Hypothalamus (tissue), 51 donors: ENCODE measurements at places on chromosomes 12 and 14.

- no peak for DNase-seq
These were observed 102.7 kb upstream of the USP44 start for GRCh38 chr12:95653771-95654546.

GRCh38 chr12:98916106-98916505 is 271.0 kb downstream of the APAF1 start:
- DNase-seq, result no peak

DNA sequence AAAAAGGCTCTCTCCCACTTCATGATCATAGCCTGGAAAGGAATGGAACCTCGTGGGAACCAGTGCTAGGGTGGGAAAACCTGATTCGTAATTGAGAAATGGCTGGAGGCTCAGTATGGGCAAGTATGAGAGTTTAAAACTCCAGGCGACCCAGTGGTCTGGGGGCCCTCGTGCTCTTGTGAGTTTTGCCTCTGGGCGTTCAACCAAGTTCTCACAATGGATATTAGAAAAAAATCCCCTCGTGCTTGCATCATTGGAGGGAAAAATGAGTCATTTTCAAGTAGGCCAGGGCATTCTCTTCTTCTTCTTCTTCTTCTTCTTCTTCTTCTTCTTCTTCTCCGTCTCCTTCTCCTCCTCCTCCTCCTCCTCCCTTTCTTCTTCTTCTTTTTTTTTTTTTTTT is 39.0 kb downstream of the GPR68 start:
- DNase-seq, result no peak

DNA sequence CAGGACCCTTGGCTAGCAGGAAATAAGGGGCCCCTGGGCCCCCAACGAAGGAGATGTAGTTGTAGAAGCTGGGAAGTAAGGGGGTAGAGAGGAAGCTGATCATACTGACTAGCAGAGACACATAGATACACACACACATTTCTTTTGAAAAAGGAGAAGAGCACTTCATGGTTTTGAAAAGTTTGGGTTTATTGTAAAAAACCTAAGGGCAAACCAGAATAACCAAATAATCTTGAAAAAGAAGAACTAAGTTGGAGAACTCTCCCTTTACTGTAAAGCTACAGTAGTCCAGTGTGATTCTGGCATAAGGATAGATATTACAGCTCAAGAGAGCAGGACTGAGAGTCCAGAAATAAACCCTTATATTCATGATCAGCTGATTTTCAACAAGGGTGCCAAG is 5.8 kb upstream of the HCAR3 start:
- no peak for DNase-seq

DNA sequence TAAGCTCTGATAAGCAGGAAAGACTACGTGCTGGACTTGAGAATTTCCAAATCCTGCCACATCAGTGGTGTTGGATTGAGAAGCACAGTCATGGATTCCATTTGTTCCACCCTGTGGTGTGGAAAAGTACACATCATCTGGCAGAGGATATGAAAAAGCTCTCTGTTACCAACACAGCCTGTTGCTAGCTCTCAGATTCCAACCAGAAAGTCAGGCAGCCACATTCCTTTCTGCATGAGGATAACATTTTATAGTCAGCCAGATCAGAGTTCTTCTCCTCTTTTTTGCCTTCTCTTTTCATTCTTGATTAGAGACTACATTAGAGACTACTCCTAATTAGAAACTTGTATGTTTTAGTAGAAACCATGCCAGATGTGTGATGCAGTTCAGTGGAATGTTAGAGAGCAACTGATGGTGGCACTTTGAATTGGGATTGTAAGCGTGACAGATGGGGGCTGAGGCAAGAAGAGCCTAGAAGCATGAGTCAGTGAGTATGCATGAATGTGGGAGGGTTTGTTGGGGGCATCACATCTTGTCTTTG is 61.2 kb upstream of the STXBP6 start:
- DNase-seq, result no peak

GRCh38 chr12:100044266-100044665 is 59.5 kb upstream of the ANKS1B start:
- no peak for DNase-seq

DNA sequence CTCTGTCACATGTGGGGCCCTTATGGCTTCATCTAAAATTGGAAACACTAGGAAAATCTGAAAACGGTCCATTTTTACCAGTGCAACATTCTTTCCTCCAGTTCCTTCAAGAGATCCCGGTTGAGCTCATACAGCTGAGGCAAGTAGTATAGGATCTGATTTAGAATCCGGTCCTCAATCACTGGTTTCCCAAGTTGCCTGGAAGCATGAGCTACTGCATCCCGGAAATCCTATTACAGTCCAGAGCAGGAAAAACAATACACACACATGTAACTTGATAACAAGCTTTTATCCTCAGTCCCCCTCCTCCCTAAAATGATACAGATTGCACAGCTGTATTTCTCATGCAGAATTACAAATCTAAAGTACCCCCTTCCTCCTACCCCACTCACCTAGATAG is 67.9 kb upstream of the NR2C1 start:
- no peak for DNase-seq

DNA sequence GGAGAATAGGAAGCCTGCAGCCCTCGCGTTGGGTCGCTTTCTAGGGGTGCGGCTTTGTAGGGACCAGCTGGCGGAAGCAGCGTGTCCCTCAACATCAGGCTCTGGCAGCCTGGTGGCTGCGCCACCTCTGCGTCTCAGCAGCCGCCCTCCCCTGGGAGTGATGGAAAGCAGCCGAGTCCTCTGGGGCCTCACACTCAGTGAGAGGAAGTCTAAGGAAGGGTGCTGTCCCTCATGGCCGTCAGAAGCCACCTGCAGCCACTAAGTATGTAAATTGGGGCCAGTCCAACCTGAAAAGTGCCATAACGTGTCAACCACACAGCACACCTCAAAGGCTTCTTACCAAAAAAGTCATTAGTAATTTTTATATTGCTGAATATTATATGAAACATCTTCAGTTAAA is 80.3 kb downstream of the WDR20 start:
- no peak for DNase-seq

DNA sequence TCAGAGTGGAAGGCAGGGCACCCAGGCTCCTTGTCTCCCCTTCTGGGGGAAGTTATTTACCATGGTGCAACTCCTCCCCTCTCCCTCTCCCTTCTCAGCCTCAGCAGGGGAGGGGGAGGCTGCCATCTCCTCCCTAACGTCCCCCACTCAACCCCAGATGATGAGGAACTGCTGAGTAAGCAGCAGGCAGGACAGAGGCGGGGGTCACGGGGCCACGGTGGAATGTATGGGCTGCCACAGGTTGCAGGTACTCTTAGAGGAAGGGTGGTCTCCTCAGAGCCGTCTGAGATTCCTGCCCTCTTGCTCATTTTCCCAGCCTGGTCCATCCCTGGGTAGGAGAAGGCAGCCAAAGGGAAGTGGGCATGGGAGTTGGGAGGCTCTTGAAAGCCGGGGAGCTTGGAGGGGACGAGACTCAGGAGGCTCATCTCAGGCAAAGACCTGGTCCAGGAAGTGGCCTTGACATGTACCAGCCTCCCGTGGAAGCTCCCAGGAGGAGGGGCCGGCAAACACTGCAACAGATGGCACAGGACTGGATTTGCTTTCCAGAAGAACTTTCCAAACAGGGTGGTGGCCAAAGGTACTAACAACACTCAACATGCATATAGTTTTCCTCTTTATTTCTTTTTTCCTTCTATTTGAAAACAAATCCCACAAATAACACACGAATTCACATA is 19.0 kb downstream of the RIN3 start:
- no peak for DNase-seq

DNA sequence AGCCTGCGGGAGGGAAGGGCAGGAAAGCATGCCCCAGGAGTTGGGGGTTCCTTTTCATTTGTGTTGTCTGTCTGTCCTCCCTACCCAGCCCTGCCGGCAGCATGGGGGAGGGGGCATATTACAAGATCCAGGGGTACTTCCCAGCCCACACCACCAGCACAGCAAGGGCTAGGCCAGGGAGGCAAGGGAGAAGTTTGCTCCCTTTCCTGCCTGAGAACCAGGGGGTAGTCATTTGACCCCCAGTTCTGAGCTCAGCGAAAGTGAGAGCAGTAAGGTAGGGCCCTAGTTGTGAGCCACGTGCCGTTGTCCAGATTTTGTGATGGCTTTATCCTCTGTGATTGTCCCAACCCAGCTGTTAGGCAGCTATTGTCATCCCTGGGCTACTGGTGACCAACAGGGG is 364.7 kb downstream of the BCL11B start:
- no peak for DNase-seq

DNA sequence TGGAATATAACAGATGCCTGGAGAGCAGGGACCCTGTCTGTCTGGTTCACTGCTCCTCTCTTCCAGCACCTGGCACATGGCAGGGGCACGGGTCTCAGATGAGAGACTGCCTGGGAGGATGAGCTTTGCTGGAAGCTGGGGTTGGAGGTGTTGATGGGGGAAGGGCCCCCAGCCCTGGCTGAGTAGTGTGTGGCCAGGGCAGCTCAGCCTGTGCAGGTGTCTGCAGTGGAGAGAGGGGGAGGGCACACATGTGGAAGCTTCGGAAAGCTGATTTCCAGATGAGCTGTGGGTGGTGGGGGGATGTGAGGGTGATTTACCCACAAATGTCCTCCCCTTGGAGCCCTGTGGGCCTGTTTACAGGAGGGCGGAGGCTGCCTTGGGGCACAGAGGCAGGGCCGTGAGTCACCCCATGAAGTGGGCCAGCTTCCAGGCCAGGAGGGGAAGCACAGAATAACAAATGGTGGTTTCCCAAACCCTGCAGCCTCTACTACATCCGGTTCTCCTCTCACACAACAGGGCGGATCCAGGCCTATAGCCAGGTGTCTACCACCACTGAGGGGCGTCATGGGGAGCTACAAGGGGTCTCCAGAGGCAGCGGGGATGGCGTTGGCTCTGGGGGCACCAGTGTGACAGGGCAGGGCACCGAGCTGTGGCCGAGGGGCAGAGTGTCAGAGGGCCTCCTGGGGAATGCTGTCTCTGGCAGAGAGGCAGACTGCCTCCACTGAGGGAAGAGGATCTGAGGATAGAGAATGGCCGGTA is 11.0 kb downstream of the KRT7 start:
- no peak for DNase-seq

GRCh38 chr14:59961518-59962062 is 41.6 kb downstream of the LRRC9 start:
- no peak for DNase-seq

GRCh38 chr14:26622611-26623010 is 24.8 kb upstream of the NOVA1 start:
- no peak for DNase-seq

- no peak for DNase-seq
These were observed 39.8 kb downstream of the DACT1 start for GRCh38 chr14:58677517-58677916.

- no peak for DNase-seq
These were observed 16.7 kb downstream of the NT5DC3 start for GRCh38 chr12:103824290-103824689.

DNA sequence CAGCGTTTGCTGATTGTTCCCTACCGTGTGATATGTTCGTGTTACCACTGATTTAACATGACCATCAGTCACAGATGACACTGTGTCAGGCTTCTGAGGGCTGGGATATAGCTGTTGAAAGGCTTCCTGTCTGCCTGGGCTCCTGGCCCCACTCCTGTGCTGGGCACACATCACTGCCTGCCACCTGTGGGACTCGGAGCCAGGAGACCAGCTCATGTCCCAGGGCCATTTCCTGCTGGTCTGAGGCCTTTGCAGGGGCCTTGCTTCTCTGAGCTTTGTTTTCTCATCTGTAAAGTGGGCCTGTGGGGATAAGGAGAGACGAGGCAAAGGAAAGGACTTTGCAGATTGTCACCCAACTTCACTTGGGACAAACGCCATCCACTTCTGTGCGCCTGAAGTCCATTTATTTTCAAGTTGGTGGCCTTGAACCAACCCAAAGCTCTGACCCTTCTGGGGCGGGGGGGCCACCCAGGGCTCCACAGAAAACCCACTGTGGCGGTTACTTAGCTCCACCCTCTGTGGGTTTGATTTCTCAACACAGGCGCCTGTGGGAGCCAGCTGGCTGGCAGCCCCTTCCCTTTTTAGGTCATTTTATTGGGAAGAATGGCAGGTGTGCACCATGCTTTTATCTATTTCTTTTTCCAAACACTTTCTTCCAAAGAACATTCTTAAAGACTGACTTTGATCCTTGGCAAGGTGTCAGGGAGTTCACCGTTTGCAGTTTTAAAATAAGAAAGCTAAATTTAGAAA is 54.1 kb downstream of the BEGAIN start:
- DNase-seq, result no peak

GRCh38 chr12:98752726-98753125 is 107.6 kb downstream of the APAF1 start:
- no peak for DNase-seq

GRCh38 chr14:31949709-31950108 is 127.4 kb upstream of the ARHGAP5 start:
- DNase-seq, result no peak

DNA sequence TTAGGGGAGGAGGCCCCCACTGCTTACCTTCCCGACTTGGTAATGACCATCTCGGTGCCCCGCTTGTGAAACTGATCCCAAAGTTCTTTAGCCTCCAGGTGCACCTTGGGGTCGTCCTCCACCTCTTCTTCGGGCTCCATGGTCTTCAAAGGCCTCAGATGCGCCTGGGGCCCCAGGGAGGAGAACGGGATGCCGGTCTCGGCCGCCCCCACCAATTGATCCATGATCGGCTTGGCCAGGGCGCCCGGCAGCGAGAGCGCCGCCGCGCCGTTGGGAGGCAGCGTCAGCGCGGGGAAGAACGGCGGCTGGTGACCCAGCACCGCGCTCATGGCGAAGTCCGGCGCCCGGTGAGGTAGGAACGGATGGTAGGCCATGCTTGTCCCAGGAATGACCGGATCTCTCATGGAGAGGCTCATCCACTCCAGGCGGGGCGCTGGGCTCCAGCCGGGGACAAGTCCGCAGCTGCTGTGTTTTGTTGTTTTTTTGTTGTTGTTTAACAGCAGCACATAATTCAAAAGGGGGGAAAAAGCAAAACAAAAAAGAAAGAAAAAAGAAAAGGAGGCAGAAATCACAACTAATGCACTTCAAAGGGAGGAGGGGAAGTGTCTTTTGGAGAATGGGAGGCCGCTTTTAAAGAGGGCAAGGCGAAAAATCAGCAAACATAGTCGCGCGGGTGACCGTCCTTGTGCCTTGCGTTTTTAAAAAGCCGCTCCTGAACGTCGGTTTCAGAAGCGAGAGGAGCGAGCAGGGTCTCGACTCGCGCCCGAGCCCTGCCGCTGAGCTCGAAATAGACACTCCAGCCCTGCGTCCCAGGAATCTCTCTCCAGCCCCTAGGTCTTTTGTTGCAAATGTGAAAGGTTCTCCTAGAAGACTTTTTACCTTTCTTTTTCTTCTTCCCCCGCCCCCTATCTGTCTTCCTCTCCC is 928 bp downstream of the TBX3 start:
- no peak for DNase-seq

- no peak for DNase-seq
These were observed 1918.0 kb upstream of the FLRT2 start for GRCh38 chr14:83611906-83612390.

GRCh38 chr12:51884676-51885229 is 3.1 kb upstream of the ANKRD33 start:
- DNase-seq, result no peak

- no peak for DNase-seq
These were observed 691 bp downstream of the ZFYVE26 start for GRCh38 chr14:67815573-67816225.
